Fibroblast of the conjunctiva (primary cell): ENCODE measurements at places on chromosomes 5 and 9.

GRCh38 chr5:92942762-92943161 lies 638.3 kb downstream of the NR2F1-AS1 start:
- no peak for DNase-seq

GRCh38 chr5:14895301-14895700 lies 23.7 kb upstream of the ANKH start:
- DNase-seq, result no peak

DNA sequence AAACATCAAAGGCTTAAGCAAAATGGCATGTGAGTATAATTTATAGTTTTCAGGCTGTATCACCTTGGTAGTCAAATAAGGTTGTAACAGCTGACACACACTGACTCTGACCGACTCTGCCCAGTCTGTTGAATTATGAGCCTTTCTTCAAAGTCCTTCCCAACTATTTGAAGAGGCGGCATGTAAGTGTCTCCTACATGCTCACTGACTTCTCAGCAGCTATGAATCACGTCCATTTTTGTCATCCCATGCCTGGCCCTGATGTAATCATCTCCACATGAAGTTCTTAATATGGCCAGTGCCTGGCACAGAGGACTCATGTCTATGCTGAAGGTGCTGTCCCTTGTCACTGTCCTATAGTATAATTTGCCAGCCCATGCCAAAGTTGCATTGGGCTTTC lies 5.1 kb upstream of the PTBP3 start:
- no peak for DNase-seq

GRCh38 chr5:170333161-170333910 lies 35.8 kb upstream of the LCP2 start:
- DNase-seq, result no peak

DNA sequence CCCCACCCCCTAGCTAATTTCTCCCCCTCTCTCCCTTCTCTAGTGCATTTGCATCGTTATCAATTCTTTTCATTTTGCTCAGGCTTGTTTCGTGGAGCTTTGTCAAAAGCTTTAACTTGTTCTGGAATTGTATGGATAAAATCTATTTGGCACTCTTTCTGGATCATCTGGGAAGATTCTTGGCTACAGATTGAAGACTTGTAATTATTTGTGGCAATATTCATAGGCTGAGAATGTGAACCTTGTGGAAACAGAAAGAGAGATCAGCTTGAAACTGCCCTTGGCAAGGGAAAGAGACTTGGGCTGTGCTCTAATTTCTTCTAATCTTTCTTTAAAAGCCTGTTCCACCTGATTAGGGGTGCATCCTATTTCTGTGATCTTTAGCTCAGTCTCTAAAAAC lies 340.6 kb upstream of the DAB2 start:
- DNase-seq, result no peak

GRCh38 chr9:16728137-16728508 lies 142.3 kb downstream of the BNC2 start:
- no peak for DNase-seq

DNA sequence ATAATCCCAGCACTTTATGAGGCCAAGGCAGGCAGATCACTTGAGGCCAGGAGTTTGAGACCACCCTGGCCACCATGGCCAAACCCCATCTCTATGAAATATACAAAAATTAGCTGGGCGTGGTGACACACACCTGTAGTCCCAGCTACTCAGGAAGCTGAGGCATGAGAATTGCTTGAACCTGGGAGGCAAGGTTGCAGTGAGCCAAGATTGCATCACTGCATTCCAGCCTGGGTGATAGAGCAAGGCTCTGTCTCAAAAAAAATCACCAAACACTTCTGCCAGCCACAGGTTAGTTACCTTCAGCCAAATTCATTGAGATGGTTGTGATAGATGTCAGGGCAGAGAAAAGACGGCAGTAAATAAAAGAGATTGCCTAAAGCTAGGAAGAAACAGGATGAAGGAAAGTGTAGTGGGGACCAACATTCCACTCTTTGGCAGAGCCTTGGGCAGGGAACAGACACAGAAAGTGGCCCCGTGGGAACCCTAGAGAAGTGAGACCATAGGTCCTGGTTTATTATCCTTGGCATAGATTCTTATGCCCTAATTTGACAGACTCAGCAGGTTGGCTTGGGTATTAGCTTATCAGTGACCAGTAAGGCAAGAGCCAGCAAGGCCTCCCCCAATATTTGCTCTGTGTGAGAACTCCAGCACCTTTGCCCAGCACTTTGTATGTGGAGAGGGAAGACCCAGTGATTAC lies 5.5 kb upstream of the CEP120 start:
- no peak for DNase-seq

GRCh38 chr5:142820447-142820846 lies 50.3 kb downstream of the ARHGAP26 start:
- no peak for DNase-seq

DNA sequence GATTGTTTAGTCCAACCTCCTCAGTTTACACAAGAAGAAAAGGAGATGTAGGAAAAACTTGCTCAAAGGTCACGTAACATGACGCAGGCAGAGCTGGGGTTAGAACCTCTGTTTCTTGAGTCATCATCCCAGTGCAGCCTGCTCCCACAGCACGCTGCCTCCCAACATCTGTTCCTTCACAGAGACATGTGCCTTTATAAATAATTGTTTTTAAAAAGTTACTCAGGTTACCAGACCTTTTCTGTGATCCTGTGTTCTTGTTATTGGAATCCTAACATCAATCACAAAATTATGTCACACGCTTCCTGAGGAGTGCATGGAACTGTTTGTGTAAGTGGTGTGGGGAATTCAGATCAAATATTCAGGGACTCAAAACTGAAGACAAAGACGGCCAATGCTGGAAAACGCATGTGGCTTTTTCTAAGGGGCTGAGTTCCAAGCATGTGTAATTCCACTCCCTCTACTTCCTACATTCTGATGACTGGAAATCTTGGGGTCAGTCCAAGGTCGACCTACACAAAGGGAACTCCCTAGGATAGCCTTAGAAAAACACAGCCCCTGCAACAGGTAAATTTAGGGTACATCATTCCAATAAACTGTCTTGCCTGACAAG lies 184.3 kb downstream of the TSSK1B start:
- peak; percentile 68 for DNase-seq

DNA sequence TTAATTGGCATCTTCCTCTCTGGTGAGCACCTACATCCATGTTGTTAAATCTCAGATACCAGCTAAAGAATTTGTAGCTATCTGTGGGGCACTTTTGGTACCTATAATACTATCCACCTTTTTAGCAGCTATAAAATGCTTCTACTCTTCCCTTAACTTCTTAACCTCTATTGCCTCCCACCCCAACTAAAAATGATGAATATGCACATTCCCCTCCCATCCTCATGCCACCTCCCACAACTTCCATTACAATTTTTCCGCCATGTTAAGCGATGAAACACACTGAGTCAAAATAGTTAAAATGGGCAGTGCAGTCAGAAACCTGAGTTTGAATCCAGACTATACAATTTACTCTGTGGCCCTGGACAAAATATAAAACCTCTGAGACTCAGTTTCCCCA lies 10.1 kb downstream of the SSBP2 start:
- no peak for DNase-seq

- DNase-seq, result no peak
Observed at GRCh38 chr5:313265-313664, 8.2 kb upstream of the AHRR start.

GRCh38 chr5:60677850-60678664 lies 21.9 kb downstream of the DEPDC1B start:
- DNase-seq, result no peak

- peak; percentile 29 for DNase-seq
Observed at GRCh38 chr9:69307446-69308205, 17.4 kb upstream of the ENTREP1 start.

DNA sequence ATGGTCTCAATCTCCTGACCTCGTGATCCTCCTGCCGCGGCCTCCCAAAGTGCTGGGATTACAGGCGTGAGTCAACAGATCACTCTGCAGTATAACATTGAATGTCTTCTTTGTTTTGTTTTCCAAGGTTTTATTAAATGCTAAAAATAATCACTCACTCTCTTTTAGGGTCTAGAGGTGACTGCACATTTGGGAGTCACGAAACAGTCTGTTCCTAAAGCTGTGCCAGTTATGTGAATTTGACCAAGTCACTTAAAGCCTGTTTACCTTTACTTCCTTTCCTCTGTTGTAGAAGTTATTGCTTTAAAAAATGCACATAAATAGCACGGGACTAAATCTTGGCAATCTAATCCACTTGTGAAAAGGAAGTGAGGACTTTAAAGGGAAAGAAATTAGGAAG lies 304.9 kb upstream of the PTGER4 start:
- DNase-seq, result no peak

DNA sequence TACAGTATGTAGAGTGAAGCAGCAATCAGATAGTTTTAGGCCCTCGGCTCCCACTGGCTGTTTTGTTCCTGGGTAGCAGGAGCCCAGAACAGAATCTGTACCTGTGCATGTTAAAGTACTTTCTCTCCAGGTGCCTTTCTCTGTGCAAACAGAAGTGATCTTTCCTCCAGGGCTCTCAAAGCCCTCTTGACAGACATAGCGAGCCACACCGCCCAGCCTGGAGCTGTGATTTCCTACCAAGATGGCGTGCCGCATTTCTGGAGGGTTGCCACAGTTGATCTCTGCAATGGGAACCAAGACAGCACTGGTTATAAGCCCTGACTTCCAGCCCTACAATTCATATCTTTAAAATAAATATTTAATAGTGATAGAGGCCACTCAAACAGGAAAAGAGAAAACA lies 50.9 kb downstream of the SUSD1 start:
- DNase-seq, result no peak

- no peak for DNase-seq
Observed at GRCh38 chr9:134548618-134549017, 93.0 kb upstream of the COL5A1 start.

GRCh38 chr9:98192503-98193335 lies at the start of gene CORO2A:
Gene CORO2A, minus strand, starts transcription at chr9:98192637. Its CDS starts 34,977 bp downstream, at chr9:98157660.
- peak; percentile 5 for DNase-seq

DNA sequence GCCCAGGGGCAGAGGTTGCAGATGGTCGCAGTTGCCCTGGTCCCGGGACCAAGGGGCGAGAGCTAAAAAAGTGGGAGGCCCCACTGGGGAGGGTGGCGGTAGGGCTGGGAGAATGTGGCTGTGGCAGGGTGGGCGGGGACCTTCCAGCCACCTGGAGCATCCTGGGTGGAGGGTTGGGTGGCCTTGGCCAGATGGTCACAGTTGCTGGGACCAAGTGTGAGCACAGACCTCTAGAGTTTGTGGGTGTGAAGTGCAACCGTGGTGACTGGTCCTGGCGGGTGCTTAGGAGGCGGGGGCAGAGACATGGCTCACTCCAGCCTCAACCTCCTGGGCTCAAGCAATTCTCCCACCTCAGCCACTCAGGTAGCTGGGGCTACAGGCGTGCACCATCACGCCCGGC lies 5.7 kb upstream of the TRAF2 start:
- no peak for DNase-seq

- no peak for DNase-seq
Observed at GRCh38 chr9:138016406-138017187, 139.0 kb downstream of the CACNA1B start.

- no peak for DNase-seq
Observed at GRCh38 chr9:5195463-5195862, 10.0 kb upstream of the INSL6 start.

DNA sequence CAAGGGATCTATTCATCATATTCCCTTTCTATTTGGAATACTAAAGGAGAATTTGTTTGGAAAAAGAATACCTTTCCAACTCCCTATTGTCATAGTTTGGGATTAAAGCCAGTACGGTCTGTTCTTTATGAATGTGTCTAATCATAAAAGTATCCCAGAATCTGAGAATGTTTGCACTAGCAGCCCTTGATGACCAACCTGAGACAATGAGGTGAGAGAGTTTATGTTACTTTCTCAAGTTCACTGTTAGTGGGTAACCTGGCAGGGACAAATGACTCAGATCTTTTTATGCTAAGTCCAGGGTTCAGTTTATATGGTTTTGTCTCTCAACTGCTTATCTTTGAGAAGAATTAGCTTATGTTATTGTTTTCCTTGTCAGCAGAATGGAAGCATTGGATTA lies 25.3 kb upstream of the TLR4 start:
- no peak for DNase-seq

GRCh38 chr9:132942541-132943182 lies 1.8 kb downstream of the TSC1 start:
- DNase-seq, result no peak

- DNase-seq, result no peak
Observed at GRCh38 chr5:71751422-71751821, 32.3 kb downstream of the CARTPT start.

DNA sequence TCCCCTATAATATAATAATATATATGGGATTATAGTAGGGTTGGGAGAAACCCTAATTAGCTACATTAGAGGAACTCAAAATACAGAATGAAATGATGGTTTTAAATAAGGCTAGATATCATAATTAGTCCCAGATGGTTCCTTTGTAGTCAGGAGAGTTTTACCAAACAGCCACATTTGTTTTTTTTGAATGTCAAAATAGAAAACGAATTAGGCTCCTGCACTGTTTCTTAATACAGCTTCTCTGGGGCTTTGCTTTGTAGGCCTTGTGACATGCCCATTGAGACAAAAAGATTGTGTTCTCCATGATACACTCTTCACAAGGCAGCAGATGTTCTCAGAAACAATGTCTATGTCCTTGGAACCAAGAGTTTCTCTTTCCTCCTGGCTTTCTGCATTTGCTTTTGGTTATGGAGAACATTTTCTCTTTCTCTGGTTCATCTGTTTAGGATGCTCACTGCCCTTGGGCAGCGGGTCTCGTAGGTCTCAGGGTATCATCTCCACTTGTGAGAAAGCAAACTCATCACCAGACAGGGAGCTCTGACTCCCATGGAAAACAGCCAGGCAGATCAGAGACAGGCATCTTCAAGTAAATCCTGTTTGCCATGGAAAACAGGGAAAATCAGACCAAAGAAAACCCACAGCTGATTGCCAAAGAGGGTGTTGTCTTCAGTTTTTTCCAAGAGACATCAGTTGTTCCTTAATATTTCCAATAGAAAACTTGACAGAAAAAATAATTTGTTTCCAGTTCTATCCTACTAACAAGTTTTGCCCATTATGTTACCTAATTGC lies 54.1 kb upstream of the RPS23 start:
- DNase-seq, result no peak

DNA sequence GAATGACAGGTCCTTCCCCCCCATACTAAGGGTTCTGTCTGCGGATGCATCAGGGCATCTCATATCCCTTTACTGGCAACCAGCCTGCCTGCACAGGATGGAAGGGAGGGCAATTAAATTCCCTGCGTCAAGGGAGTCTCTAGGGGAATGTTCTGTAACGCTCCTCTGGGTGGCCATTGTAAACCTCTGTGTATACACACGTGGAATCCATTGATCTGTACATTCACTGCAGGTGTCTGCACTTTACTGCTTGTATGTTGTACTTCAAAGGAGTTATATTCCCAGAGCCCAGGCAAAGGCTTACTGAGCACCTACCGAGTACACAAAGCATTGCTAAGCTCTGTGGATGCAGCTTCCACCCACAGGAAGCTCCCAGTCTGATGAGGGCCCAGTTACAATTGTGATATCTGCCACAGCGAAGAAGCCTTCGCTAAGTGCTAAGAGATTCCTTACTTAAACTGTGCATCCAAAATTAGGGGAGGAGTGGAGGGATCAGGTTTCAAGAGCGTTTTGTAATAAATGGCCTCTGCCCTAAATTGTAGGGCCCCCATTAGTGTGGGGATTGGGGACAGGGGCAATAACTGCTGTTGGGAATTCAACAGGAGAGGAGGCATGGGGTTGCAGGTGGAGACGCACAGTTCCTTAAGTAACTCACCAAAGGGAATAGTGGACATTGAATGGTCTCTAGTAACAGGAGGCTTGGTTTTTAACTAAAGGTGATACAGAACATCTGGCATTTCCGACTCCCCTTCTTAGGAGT lies 1.5 kb upstream of the RETREG1 start:
- no peak for DNase-seq
